ENCODE measurements at places on chromosomes 12 and 14.

- no peak for DNase-seq
Observed at GRCh38 chr12:130644566-130644965, 71.5 kb downstream of the RIMBP2 start.

GRCh38 chr14:37946819-37947218, 260.9 kb upstream of the SSTR1 start:
- no peak for DNase-seq

DNA sequence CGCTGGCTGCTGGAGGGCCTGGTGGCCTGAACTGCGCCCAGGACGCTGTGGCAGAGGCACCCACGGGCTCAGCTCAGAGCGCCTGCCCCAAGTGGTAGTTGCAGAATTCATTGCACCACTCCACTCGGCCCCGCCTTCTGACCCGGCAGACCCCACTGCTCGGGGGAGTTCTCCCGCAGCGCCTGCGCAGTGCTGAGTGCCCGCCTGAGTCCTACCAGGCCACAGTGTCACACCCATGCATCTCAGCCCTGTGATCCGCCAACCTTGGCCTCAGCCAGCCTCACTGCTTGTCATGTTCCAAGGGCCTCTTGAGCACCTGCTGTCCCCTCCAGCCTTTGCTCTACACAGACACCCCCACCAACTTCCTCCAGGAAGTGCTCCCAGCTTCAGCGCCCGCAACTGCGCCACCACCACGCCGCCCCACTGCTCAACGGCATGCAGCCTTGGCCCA, 12.2 kb downstream of the DEGS2 start:
- no peak for DNase-seq

DNA sequence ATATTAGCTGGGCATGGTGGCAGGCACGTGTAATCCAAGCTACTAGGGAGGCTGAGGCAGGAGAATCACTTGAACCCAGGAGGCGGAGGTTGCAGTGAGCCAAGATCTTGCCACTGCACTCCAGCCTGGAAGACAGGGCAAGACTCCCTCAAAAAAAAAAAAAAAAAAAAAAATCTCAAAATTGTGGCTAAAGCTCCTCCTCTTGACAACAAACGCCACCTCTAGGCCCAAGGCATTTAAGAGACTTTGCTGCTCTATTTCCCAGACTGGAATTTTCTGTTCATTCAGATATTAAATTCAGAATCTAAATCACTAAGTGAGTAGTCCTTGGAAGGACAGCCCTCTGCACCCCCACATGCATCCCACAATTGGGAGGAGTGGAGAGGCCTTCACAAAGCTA, 1.4 kb downstream of the ZFYVE1 start:
- no peak for DNase-seq

DNA sequence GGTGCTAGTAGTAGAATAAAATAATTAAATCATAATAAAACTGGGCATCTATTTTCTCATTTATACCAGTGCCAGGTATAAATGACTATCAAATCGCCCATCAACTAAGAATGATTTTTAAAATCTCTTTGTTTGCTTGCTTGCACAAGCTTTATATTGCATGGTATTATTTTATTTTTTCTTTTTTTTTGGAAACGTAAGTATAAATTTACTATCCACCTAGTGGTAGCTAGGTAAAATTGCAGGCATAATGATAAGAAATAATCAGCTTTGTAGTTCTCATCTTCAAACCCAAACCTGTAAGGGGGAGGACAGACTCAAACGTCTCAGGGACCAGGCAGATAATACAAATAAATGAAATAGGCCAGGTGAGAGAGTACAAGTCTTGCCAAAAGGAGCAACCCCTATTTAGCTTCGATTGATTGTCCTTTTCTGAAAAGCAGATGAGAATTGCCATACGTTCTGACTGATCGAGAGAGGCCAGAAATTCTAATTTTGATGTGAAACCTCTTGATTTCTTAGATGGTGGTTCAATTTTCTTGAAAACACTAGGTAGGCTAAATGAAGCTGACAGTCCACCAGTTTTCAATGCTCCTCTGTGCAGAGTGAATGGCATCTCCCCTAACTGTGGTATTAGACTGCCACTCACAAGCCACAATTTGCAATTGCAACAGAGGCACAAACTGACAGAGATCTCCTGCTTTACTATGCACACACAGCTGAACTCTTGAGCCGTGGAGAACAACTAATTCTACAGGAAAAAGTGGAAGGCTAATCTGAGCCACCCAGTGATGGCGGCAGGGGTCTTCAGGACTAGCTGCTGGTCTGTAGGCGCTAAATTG, 189.3 kb downstream of the DACT1 start:
- DNase-seq, result no peak

DNA sequence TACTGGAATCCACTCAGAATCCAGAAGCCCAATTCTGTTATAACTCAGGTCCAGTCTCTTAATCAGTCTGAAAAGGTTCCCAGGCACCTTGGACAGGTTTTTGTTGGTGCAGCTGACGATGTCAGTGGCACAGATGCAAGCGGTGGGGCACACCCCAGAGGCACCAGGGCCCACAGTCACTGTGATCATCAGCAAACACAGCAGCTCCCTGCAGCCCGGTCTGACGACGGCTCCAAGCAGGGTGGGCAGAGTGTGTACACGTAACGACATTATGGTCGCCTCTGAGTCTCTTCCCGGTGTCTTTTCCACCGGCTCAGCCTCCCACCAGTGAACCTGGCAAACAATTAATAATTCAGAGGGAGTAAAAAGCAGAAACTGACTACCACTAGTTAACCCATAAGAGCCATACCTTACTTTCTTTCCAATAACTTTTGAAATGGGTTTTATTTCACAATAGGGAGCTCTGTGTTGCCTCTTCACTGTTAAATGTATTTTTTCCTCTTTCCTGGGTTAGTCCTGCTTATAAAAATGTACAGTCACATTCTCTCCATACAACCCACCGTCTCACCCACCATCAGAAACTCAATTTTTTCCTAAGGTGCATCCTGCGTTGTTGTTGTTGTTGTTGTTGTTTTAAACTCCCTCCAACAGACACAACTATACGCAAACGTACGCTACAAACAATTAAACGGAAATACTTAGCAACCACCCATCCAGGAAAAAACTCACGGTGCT, 521 bp upstream of the PCED1B start:
- no peak for DNase-seq

- DNase-seq, result no peak
Observed at GRCh38 chr12:49553512-49554088, 14.3 kb downstream of the MCRS1 start.

- no peak for DNase-seq
Observed at GRCh38 chr12:5177731-5178130, 134.1 kb downstream of the KCNA5 start.

DNA sequence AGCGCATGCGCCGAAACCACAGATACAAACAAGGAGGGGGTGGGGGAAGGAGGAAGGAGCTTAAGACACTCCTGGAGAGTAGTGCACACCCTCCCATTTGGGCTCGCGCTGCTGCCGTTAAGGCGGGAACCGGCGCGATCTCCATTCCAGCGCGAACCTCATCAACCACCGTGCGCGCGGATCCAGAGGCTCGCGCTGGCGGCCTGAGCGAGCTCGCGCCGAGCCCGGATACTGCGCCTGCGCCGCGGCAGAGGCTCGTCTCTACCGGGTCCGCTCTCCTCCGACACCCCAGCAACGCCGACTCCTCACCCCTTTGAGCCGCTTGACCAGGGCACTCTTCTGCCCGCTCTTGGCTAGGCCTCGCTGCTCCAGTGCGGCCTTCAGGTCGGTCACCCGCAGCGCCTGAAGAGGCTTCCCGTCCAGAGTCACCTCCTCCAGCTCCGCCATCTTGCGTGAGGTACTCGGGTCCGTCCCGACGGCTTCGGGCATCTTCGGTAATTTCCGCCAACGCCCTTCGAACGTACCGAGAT, at the start of gene ACIN1:
TSS of gene ACIN1 (minus strand) at position 471 of the 530 bp plus-strand sequence. CDS start at position 447, 24 bp downstream.
- no peak for DNase-seq

Data from NCI-H446 treated with DMSO at 0.1 percent for 48 hours (cell line).